ENCODE measurements at places on chromosomes 2 and 18.
A peak's percentile ranks its signal among the peaks of the same experiment; 100 is the strongest.

DNA sequence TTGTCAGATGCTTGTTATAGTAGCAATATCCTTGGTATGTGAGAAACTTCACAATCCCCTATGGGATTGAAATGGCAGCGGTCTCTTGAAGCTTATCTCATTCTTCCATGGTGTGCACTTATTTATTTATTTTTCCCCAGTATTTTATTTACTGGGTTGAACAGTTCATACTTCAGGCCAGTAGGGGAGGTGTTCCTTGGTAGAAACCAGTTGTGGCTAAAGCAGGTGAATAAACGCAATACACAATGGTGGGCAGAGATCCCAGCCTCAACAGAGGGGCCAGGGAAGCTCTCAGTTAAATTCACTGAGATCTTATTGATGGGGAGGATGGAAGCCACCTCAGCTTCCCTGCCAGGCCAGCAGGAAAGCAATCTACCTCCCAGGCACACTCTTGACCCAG is 93.7 kb upstream of the SRD5A2 start:
- no peak for DNase-seq

- no peak for DNase-seq
These were observed 27.9 kb upstream of the ASNSD1 start for GRCh38 chr2:189633392-189633811.

- DNase-seq = no peak
These were observed 15.3 kb downstream of the PDE11A start for GRCh38 chr2:178057179-178057680.

DNA sequence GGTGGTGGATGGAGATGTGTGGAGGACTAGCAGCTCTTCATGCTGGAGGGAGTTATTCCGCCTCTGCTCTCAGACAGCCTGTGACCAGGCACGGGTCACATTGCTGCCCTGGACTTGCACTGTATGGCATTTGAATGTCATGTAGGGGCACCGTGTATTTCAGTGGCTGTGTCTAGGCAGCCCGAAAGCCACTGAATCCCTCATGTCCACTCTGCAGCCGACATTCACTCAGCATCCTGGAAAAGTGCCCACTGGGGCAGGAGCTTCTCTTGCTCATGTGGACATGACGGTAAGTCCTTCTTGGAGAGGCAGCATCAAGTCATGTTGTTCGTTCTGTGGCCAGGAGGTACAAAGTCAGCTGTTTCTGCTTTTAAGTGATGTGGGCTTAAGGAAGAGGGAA is 127.9 kb downstream of the SH3RF3 start:
- no peak for DNase-seq

GRCh38 chr2:218885981-218886947 is 5.6 kb downstream of the WNT10A start:
- DNase-seq = no peak

- DNase-seq = no peak
These were observed 27.4 kb downstream of the NEMP2 start for GRCh38 chr2:190507135-190507534.

- DNase-seq = no peak
These were observed 117.8 kb downstream of the TNS1 start for GRCh38 chr2:217884985-217885384.

- no peak for DNase-seq
These were observed 422.2 kb downstream of the SETBP1 start for GRCh38 chr18:45102863-45103262.

DNA sequence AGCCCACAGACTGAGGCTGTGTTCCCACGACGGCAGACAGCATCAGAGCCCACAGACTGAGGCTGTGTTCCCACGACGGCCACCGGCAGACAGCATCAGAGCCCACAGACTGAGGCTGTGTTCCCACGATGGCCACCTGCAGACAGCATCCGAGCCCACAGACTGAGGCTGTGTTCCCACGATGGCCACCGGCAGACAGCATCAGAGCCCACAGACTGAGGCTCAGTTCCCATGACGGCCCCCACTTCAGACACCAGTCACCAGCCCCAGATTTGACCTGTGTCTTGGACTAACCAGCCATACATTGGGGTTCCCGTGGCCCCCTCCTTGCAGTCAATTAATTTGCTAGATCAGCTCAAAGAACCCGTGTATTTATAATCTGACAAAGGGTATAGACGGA is 57.8 kb upstream of the SNTG2 start:
- no peak for DNase-seq

DNA sequence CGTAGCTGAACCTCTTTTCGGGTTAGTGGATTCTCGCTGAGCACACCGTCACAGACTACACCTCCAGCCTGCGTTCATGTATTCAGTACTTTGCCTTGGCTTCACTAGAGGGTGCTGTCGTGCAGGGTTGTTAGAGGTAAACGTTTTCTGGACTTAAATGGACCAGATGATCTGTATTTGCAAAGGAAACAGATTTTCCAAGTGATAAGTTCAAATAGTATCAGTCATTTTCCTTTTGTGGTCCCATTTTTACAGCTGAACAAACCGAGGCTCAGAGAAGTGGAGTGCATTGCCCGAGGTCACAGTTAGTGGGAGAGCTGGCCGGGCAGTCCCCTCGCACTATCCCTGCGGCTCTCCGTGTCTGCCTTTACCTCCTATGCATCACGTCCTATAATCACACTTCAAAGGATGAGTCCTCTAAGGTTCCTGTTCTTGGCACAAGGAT is 125.9 kb downstream of the MAP4K4 start:
- peak; percentile 17 for DNase-seq

DNA sequence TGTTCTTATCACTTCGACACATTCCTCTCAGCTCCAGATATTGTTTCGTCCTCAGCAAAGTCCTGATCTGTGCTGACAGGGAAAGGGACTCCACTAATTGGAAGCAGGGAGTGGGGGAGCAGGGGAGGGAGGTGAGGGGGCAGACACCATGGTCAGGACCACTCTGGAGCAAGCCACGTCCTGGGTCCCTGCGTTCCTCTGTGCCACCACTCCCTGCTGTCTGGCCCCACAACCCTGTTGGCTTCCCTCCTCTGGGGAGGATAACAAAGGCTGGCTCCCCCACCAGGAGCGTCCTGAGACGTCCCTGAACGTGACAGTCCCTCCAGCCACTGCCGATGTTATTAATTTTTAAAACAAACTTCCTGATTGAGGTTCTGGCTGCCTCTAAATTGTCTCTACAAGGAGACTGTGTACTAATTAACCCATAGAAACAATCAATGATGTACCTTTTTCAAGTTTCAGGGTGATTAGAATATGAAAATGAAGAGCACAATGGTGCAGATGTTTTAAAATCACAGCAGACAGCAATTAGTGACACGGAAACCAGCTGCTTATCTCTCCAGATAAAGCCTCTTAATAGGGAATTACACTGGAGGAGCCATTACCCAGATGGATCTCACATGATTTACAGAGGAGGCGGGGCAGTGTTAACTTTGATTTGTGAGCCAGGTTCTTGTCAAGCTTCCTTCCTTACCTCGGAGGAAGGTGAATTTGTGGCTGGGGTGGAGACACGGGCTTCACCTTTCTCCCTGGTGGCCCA is 257.5 kb downstream of the SETBP1 start:
- DNase-seq = no peak

- DNase-seq = no peak
These were observed 162.7 kb downstream of the PPP1R1C start for GRCh38 chr2:182148344-182148743.

- DNase-seq = no peak
These were observed 8.1 kb upstream of the MTX2 start for GRCh38 chr2:176261136-176261535.

GRCh38 chr2:173792741-173793140 is 172.4 kb downstream of the SP3 start:
- DNase-seq = no peak

GRCh38 chr2:56148825-56149224 is 35.0 kb upstream of the CCDC85A start:
- no peak for DNase-seq

GRCh38 chr2:188466761-188467160 is 175.1 kb downstream of the GULP1 start:
- DNase-seq = no peak

DNA sequence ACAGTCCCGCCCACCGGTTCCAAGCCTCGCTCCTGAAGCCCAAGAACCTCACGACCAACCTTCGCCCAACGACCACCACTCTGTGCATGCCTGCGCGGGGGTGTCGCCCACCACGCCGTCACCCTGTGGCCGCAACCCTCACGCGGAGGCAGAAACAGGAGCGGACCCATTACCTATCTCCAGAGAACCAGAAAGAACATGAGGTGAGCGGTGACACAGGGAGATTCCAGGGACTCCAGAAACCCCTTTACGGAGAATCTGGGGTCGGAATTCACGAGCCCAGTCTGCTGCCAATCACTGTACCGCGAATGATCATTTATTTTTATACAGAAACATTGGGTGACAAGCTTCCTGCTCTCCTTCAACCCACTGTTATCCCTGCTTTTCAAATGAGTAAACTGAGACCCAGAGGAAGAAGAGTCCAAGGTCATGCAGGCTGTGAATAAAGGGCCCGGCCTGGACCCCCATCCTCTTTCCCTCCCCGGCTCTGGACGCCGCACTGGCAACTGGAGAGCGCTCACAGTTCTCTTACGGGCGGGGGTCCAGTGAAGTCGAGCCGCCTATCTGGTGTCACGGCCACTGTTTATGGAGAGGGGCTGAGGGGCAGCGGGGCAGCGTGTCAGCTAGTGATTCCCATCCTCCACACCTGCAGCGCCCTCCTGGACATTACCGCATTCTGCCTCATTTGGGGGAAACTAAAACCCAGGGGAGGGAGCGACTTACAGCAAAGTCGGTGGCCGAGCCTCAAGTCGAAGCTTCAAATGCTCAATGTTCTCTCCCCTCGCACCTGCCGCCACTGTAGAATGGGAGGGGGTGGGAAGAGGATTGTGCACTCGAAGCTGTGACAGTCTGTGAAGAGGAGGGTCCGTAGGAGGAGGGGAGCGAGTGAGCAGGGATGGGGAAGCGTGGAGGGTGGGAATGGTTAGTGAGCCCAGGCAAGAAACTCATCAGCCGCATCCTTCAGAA is 723 bp upstream of the SLC30A3 start:
- DNase-seq = no peak

DNA sequence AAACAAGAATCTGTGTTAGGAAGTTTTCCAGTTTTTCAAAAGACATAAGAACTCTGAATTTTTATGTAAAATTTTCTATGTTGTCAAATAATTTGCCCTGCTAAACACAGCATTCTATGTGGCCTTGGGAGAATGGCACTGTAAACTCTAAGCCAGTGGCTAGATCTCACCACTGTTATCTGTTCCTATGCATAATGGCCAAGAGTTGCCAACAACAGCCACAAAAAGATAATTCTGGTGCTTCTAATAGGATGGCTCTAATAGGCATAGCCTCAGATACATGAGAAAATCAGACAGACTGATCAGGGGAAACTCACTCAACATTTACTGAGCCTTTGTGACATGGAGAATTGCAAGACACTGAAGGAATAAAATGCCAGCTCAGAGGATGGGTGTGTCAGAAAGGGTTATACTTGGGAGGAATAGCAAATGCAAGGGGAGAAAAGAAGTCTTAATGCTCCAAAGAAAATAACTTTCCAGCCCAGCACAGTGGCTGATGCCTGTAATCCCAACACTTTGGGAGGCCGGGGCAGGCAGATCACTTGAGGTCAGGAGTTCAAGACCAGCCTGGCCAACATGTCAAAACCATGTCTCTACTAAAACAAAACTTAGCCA is 63.7 kb downstream of the COBLL1 start:
- DNase-seq = no peak

GRCh38 chr2:71604726-71605120 is 151.4 kb downstream of the DYSF start:
- no peak for DNase-seq

GRCh38 chr2:36338827-36339145 is 16.8 kb upstream of the CRIM1 start:
- DNase-seq = no peak

DNA sequence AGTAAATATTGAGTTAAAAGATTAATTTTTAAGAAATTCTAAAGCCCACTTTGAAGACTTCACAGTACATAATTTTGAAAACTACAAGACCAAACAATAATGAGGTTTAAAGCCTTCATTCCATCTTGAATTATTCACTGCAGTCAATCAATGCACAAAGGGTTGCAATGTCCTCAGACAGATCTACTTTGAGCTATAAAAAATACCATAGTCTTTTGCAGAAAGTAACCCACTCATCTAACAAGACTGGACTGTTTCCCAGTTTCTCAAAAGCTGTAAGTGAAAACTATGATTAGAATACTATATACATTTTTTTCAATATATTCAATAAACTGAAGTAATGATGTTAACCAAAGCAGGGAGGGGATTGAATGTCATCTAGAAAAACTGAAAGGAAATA is 10.2 kb upstream of the RBM43 start:
- DNase-seq = no peak

GRCh38 chr2:143955401-143956065 is 564.4 kb downstream of the ZEB2 start:
- DNase-seq = no peak

GRCh38 chr18:74116633-74117554 is 30.7 kb downstream of the FBXO15 start:
- no peak for DNase-seq

GRCh38 chr2:70919672-70920366 is 15.9 kb upstream of the ATP6V1B1 start:
- peak; percentile 40 for DNase-seq

DNA sequence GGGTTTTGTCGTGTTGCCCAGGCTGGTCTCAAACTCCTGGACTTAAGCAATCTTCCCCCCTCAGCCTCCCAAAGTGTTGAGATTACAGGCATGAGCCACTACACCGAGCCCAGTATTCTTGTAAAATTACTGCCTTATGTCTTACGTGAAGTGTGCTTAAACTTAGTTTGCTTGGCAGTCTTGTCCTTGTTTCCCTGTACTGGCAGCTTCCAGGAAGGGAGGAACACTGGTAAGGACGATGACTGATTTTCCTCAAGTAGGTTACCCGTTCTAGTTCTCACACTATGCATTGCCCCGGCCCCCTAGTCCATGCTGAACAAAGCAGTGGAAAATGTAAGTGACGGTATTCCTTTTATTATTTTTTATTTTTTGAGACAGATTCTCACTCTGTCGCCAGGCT is 19.7 kb upstream of the GATA6 start:
- no peak for DNase-seq

Data from stimulated activated CD8-positive, alpha-beta memory T cell treated with anti-CD3 and anti-CD28 coated beads, Interleukin-4, amount 100 ng/mL, for 1 hour (primary cell).